Activated naive CD8-positive, alpha-beta T cell treated with anti-CD3 and anti-CD28 coated beads, Interleukin-2, amount 10 ng/mL, durations not matched to agents 7 days and 5 days (primary cell): ENCODE measurements at places on chromosomes 6 and 20. TPM values are rescaled to one million over a fixed set of nuclear protein-coding genes. Genes with fewer than 3 reads are reported as not detected.

DNA sequence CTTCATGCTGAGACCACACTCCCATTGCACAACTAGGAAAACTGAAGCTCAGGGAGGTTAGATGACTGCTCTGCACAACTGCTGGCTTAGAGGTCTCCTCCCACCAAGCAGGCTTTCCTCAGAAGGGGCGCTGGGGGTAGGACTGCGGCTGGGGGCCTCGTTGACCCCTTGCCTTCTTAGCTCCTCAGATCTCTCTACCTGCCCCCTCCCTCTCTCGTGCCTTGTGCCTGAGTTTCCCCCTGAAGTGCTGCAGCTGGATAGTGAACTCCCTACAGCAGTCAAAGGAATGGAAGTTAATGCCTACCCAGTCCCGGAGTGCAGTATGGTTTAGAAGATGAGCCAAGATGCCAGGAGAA, 149.8 kb downstream of the GRM4 start:
- no peaks in the 10 kb centered on the region for H3K36me3 ChIP-seq
- H3K27me3 ChIP-seq = peaks cover 16% of the 10 kb centered on the region
- no peak for DNase-seq
- no peak overlapping the region for H3K4me3 ChIP-seq
- H3K27ac ChIP-seq = no peak overlapping the region
- H3K4me1 ChIP-seq = no peaks in the 10 kb centered on the region

GRCh38 chr20:56924292-56925081, 295.4 kb downstream of the TFAP2C start:
- no peaks in the 10 kb centered on the region for H3K4me1 ChIP-seq
- DNase-seq = peak; percentile 30
- peaks cover 62% of the 10 kb centered on the region for H3K27me3 ChIP-seq
- no peak overlapping the region for H3K27ac ChIP-seq
- H3K36me3 ChIP-seq = no peaks in the 10 kb centered on the region

DNA sequence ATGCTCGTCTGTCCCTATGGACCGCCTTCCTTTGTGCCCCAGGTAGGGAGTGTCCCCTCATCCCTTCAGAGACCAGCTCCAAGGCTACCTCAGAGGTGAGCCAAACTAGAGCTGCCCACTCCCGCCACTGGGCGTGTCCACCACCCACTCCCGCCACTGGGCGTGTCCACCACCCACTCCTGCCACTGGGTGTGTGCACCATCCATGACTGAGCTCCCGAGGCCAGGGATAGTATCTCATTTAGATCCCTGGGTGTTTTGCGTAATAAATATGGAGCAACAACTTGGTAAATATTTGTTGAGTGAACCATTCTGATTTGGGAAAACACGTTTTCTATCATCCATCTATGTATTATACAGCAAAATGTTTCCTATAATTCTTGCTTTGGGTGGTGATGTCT, 68.8 kb downstream of the ZBTB2 start:
- no peaks in the 10 kb centered on the region for H3K36me3 ChIP-seq
- H3K27me3 ChIP-seq = peaks cover 46% of the 10 kb centered on the region
- DNase-seq = no peak
- peaks cover 15% of the 10 kb centered on the region for H3K4me1 ChIP-seq

- no peak for DNase-seq
- peak overlapping the region; percentile 12 for H3K4me3 ChIP-seq
- no peaks in the 10 kb centered on the region for H3K27me3 ChIP-seq
- peaks cover 35% of the 10 kb centered on the region for H3K36me3 ChIP-seq
These were observed 25.1 kb upstream of the TAF8 start for GRCh38 chr6:42025066-42025844.

DNA sequence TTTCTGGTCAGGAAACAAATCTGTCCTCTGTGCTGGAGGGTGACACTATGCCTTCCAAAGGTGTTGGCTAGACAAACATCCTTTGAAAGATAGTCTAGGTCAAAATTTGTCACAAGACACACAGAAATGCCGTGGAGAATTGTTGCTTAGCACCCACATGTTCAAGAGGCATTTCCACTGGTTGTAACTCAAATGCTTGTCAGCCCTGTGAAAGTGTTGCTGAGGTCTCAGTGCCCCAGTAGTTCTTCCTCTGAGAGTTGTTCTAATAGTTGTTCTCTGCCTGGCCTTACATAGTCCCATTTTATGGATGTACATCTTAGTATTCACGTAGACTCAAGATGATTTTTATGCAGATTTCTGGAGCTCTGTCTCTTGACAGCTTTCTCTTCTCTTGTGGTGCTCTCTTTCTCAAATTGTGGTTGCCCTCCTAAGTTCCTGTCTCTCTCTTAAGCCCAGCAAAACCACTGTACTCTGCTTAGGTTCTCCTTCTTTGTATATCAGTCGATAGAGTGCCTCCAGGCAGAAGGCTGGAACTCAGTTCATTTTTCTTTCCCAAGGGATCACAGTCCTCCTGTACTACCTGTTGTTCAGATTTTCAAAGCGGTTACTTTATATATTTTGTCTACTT, 39.5 kb upstream of the REV3L start:
- H3K27ac ChIP-seq = peak overlapping the region; percentile 84
- H3K27me3 ChIP-seq = no peaks in the 10 kb centered on the region
- no peak for DNase-seq
- peak overlapping the region; percentile 72 for H3K4me3 ChIP-seq

MRPS10 gene
- 28.5 TPM for total RNA-seq

ZC3H12D gene
- 27.0 TPM for total RNA-seq

DNA sequence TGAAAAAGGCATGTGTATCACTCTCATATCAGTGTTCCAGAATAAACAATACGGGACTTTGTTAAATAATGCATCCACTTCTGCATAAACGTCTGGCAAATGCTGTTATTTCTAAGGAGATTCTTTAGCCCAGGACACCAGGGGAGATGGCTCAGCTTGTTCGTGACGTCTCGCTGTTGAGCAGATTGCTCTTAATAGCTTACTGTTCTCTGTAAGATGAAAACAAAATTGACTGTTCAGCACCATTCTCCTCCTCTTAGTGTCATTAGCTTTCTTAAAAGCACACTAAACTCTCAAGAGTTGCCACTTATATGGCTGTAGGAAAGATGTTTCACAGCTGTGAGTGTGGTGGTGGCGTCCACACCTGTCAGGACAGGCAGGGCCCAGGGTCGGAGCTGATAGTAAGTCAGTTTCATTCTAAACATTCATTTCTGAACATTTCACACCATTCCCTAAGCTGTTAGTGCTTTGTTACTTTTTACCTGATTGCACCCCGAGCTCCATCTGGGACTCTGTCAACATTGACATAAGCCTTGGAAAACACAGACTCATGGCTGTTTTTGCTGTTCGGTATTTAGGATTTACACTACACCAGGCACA, 132.1 kb downstream of the ZDHHC14 start:
- DNase-seq = no peak
- peaks cover 9% of the 10 kb centered on the region for H3K4me1 ChIP-seq
- H3K36me3 ChIP-seq = peaks cover 11% of the 10 kb centered on the region
- H3K27ac ChIP-seq = no peak overlapping the region

- H3K4me3 ChIP-seq = no peak overlapping the region
- peaks cover 11% of the 10 kb centered on the region for H3K27me3 ChIP-seq
- peaks cover 6% of the 10 kb centered on the region for H3K4me1 ChIP-seq
- no peaks in the 10 kb centered on the region for H3K36me3 ChIP-seq
These were observed 21.1 kb downstream of the PNPLA1 start for GRCh38 chr6:36290668-36291620.

GRCh38 chr6:39882531-39882899, 51.7 kb downstream of the MOCS1 start:
- no peaks in the 10 kb centered on the region for H3K4me1 ChIP-seq
- no peak overlapping the region for H3K4me3 ChIP-seq
- DNase-seq = no peak
- H3K27me3 ChIP-seq = no peaks in the 10 kb centered on the region
- no peaks in the 10 kb centered on the region for H3K36me3 ChIP-seq
- no peak overlapping the region for H3K27ac ChIP-seq

- H3K36me3 ChIP-seq = no peaks in the 10 kb centered on the region
- no peak overlapping the region for H3K4me3 ChIP-seq
- peaks cover 2% of the 10 kb centered on the region for H3K27me3 ChIP-seq
- DNase-seq = no peak
- H3K4me1 ChIP-seq = no peaks in the 10 kb centered on the region
These were observed 91.2 kb upstream of the EEF1E1 start for GRCh38 chr6:8193541-8193940.

FRS3 gene
- total RNA-seq = 6.2 TPM

TRIM10 gene
- total RNA-seq = not detected

DNA sequence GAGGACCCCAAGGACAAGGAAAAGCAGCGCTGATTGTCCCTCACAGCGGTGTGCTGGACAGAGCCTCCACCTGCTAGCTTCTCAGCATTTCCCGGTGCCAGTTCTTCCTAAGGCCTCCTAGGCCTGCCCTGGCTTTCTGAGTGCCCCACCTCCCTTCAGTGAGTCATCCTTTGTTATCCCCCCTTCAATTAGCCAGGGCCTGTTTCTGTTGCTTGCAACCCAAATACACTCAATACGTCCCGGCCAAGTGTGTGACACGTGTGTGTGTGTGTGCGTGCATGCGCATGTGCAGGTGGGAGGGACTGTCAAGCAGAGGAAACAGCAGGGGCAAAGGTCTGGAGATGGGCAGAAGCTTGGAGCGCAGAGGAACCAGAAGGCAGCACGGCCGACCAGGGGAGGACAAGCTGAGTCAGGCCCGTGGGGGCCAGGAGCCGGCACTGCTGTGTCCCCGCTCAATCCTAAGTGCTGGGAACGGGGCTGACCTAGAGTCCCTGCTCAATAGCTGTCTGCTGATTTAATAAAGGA, 159.8 kb downstream of the PREX1 start:
- peaks cover 32% of the 10 kb centered on the region for H3K36me3 ChIP-seq
- peaks cover 4% of the 10 kb centered on the region for H3K4me1 ChIP-seq
- H3K27me3 ChIP-seq = no peaks in the 10 kb centered on the region

BPIFA3 gene
- total RNA-seq = not detected

DNA sequence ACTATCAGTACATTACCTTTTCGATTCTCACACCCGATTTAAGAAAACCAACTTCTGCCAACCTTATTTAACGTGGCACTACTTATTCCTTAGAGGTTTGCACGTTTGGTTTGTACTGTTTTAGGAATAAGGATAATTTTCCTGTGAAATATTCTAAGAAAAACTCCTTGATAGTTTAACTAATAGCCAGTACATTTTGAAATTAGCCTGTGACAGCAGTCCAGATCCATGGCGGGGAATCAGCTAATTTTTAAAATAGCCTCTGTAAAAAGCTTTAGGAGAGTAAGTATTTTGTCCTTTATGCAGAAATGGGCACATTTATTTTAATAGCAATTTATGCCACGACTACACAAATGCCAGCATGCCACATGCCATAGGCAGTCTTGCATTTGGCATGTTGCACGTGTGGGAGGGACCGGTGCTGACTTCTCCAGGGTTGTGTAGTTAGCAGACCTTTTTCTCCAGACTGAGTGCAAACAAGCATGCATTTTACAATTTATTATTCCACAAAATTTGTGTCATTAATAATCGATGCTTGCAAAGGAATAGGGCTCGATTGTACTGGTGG, 6.2 kb downstream of the FOXC1 start:
- DNase-seq = no peak
- no peak overlapping the region for H3K4me3 ChIP-seq
- H3K27ac ChIP-seq = no peak overlapping the region
- H3K36me3 ChIP-seq = no peaks in the 10 kb centered on the region

GTPBP2 gene
- total RNA-seq = 107 TPM

DNA sequence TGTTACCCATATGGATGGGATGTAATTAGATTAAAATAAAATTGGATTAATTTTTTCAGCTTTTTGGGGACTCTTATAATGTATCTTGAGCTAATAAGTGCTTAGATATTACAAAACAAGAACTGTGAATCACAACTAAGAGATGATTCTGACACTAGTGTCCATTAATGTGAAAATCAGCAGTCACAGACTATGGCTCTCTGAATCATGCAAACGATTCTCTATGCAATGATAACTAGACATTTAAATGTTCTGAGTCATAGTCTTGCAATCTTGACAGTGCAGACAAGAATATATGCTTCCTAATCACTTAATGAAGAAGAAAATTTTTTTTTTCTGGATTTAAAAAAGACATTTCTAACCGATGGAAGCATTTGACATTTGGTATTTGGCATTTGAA, 82.2 kb upstream of the OPRM1 start:
- no peaks in the 10 kb centered on the region for H3K27me3 ChIP-seq
- no peak for DNase-seq
- H3K4me1 ChIP-seq = peaks cover 2% of the 10 kb centered on the region
- H3K36me3 ChIP-seq = no peaks in the 10 kb centered on the region
- H3K27ac ChIP-seq = no peak overlapping the region
- H3K4me3 ChIP-seq = no peak overlapping the region

ROMO1 gene
- total RNA-seq = 112 TPM

SIRPD gene
- 0.30 TPM for total RNA-seq

DNA sequence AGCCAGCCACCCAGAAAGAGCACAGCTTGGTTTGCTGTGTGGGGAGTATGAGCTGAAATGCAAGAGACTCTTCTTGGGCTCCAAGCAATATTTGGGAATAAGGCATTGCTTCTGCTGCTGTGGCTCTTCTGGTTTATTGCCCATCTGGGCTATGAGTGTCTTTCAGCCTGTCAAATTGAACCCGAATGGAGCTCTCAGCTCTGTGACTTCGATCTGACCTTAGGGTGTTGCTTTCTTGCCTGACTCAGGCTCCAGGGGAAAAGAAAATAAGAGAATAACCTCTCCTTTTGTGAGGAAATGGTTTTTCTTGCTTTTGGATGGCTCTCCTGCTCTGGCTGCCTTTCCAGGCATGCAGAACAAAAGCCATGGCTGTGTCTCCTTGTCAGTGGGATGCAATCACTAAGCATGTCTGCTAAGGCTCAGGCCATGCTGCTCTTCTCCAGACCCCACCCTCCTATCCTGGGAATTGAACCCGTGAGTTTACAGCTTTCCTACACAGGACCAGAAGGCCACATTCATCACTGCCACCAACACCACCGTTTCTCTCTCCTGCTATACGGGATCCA, 169.4 kb upstream of the JAG1 start:
- no peak overlapping the region for H3K27ac ChIP-seq
- DNase-seq = no peak
- no peak overlapping the region for H3K4me3 ChIP-seq
- no peaks in the 10 kb centered on the region for H3K27me3 ChIP-seq

- peaks cover 62% of the 10 kb centered on the region for H3K27me3 ChIP-seq
- no peaks in the 10 kb centered on the region for H3K36me3 ChIP-seq
- H3K4me1 ChIP-seq = peaks cover 10% of the 10 kb centered on the region
- peak overlapping the region; percentile 68 for H3K4me3 ChIP-seq
These were observed 1.2 kb upstream of the ARFGEF3 start for GRCh38 chr6:138160329-138161087.
